ENCODE measurements at places on chromosomes 6 and 20.

- H3K27me3 ChIP-seq = no peaks in the 10 kb centered on the region
- H3K27ac ChIP-seq = no peak overlapping the region
- no peak overlapping the region for H3K4me3 ChIP-seq
- H3K4me1 ChIP-seq = no peaks in the 10 kb centered on the region
Observed at GRCh38 chr6:114157848-114158247, 185.0 kb downstream of the HS3ST5 start.

- H3K36me3 ChIP-seq = peaks cover 30% of the 10 kb centered on the region
- H3K27me3 ChIP-seq = no peaks in the 10 kb centered on the region
- peak overlapping the region; percentile 92 for H3K27ac ChIP-seq
- peaks cover 59% of the 10 kb centered on the region for H3K4me1 ChIP-seq
Observed at GRCh38 chr20:25040438-25040831, 17.5 kb downstream of the ACSS1 start.

DNA sequence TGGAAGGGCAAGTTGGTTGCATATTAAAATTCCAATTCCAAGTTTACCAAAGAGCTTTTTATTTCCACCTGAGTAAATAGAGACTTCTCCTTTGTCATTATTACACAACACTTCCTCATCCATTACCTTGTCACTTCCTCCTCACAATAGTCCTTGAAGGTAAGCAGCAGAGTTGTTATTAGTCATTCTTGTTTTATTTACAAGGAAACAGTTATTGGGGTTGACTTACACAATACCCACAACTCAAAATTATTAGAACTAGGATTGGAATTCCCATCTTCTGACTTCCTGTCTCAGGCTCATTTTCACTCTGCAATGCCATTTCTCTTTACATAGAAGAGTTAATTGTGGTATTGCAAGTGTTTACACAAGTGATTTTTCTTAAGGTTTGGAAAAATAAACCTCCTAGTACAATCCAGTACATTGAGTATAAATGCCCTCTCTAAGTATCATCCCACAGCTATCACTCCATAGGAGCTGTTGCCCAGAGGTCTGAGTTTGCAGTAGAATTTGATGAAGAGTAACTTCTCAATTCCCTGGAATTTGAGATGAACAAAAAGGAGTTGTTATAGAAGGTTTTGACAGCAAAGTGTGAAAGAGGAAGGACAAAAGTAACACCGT, 28.9 kb upstream of the MTRF1L start:
- no peak overlapping the region for H3K27ac ChIP-seq
- H3K4me3 ChIP-seq = no peak overlapping the region
- no peaks in the 10 kb centered on the region for H3K36me3 ChIP-seq
- DNase-seq = no peak

GRCh38 chr20:44643596-44644229, 7.8 kb downstream of the ADA start:
- DNase-seq = peak; percentile 53
- no peaks in the 10 kb centered on the region for H3K27me3 ChIP-seq
- peaks cover 15% of the 10 kb centered on the region for H3K36me3 ChIP-seq
- peak overlapping the region; percentile 92 for H3K27ac ChIP-seq
- peaks cover 73% of the 10 kb centered on the region for H3K4me1 ChIP-seq
- peak overlapping the region; percentile 74 for H3K4me3 ChIP-seq

DNA sequence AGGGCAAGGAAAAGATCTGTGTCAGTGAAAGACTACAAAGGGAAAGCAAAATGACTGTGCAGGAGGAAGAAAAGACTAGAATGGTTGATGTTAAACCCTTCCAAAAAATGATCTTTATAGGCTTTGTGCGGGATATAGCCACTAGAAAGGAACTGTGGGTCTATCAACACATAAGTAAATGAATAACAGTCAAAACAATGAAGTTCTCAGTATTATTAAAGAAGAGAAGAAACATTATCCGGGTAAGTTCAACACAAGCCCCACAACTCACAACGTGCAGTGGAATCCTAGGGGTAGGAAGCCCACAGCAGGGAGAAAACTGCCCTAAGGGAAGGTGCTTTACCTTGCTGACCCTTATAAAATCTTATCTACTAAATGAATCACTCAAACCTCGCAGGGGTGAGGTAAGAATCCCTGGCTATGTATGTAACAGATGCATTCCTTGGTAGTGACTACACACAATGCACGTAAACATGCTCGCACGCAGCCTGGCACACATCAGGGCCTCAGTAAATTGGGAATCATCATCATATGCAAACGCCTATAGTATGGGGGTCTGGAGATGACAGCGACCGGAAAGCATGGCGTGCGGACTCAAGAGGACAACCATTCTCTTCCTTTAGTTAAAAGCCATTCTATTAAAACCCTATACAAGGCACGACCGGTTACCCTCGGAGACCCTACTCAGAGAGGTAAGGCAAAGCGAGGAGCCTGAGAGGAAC, 11.3 kb downstream of the TFAP2A start:
- peaks cover 37% of the 10 kb centered on the region for H3K27me3 ChIP-seq
- DNase-seq = no peak
- H3K36me3 ChIP-seq = peaks cover 11% of the 10 kb centered on the region
- peak overlapping the region; percentile 80 for H3K4me3 ChIP-seq
- H3K4me1 ChIP-seq = peaks cover 6% of the 10 kb centered on the region

DNA sequence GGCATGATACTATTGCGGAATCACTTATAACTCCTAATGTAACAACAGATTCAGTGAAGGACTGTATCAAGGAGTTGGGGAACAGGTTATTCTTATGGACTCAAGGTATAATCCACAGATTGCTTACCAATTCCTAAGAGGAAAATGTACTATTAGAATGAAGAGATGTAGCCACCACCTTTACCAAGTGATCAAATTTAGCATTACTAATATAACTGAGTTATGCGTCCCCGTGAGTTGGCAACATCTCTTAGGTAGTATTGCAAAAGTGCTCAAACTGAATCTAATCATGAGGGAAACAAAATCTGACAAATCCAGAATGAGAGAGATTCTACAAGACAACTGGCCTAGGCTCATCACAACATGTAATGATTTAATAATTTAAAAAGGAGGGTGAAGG, 777 bp upstream of the SNRNP48 start:
- H3K27me3 ChIP-seq = peaks cover 12% of the 10 kb centered on the region
- H3K4me1 ChIP-seq = peaks cover 27% of the 10 kb centered on the region
- H3K36me3 ChIP-seq = peaks cover 4% of the 10 kb centered on the region
- peak overlapping the region; percentile 100 for H3K4me3 ChIP-seq
- DNase-seq = no peak

DNA sequence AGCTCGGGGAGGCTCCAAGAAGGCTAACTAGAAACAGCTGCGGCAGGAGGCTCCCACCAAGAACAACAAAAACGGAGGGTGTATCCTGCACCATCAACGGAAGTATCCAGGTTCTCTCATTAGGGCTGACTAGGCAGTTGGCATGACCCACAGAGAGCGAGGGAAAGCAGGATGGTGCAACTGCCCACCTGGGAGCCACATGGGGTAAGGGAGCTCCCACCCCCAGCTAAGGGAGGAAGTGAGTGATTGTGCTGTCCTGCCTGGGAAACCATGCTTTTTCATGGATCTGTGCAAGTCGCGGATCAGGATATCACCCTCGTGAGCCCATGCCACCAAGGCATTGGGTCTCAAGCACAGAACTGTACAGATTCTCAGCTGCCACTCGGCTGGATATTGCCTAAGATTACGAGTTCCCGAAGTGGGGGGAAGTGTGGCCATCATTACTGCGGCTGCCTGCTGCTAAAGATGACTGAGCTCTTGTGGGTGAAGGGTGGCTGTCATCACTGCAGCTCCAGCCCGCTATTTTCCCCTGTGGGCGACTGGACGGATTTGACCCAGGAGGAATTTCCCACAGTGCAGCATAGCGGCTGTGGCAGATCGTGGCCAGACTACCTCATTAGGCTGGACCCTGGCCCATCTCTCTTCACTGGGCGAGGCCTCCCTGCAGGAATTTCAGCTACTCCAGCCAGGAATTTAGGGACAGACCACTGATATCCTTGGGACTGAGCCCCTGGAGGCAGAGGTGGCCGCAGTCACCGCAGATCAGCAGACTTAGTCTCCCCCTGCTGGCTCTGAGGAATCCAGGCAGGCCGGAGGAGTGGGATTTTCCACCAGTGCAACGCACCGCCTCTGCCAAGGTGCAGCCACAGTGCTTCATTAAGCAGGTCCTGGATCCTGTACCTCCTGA, 515.7 kb downstream of the FRK start:
- H3K27ac ChIP-seq = no peak overlapping the region
- H3K36me3 ChIP-seq = no peaks in the 10 kb centered on the region
- no peaks in the 10 kb centered on the region for H3K27me3 ChIP-seq
- H3K4me3 ChIP-seq = no peak overlapping the region
- H3K4me1 ChIP-seq = no peaks in the 10 kb centered on the region

- peaks cover 3% of the 10 kb centered on the region for H3K4me1 ChIP-seq
- no peak overlapping the region for H3K4me3 ChIP-seq
- no peak overlapping the region for H3K27ac ChIP-seq
- H3K36me3 ChIP-seq = peaks cover 4% of the 10 kb centered on the region
- no peak for DNase-seq
- peaks cover 66% of the 10 kb centered on the region for H3K27me3 ChIP-seq
Observed at GRCh38 chr20:62995898-62996595, 10.7 kb downstream of the BHLHE23 start.

DNA sequence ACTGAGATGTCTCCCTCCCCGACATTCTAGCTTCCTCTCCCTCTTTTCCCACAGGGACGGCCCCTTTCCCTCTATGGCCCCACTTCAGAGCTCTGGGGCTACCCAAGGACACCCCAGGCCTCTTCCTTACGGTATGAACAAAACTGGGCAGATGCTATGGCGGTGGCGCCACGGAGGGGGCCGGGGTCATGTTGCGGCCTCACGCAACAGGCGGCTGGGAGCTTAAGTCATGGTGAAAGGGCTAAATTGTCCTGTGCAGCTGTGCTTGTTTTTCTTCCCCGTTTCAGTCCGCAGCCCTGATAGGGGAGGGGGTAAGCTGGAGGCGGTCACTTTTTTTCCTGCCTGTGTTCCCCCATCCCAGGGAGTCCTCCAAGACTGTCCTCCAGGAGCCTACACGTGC, 17.6 kb upstream of the KIAA1755 start:
- H3K27me3 ChIP-seq = peaks cover 13% of the 10 kb centered on the region
- no peak for DNase-seq
- no peaks in the 10 kb centered on the region for H3K36me3 ChIP-seq
- no peaks in the 10 kb centered on the region for H3K4me1 ChIP-seq

- H3K4me3 ChIP-seq = no peak overlapping the region
- peaks cover 3% of the 10 kb centered on the region for H3K4me1 ChIP-seq
Observed at GRCh38 chr20:35341366-35342028, 49.3 kb upstream of the FAM83C start.

DNA sequence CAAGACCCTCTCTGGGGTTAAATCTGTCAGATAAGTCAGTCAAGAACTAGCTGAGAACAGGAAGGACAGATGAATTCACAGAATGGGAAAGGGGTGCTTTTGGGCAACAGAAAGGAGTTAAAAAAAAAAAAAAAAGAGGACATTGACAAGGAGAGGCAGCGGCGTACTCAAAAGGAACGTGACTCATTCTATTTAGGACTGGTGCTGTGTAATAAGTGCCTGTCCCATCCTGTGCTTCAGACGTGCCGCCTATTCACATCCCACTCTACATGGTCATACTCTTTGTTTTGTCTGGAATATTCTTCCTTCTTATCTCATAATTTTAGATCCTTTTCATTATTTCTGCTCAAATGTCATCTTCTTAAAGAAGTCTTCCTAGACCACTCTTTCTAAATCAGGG, 101.1 kb upstream of the EMILIN3 start:
- no peak overlapping the region for H3K4me3 ChIP-seq
- H3K36me3 ChIP-seq = peaks cover 27% of the 10 kb centered on the region
- H3K27me3 ChIP-seq = no peaks in the 10 kb centered on the region
- peaks cover 2% of the 10 kb centered on the region for H3K4me1 ChIP-seq
